NCI-H187 (cell line): ENCODE measurements at places on chromosomes 6 and 20.

- no peak for DNase-seq
These were observed 137.7 kb upstream of the DEFB112 start for GRCh38 chr6:50187351-50187921.

DNA sequence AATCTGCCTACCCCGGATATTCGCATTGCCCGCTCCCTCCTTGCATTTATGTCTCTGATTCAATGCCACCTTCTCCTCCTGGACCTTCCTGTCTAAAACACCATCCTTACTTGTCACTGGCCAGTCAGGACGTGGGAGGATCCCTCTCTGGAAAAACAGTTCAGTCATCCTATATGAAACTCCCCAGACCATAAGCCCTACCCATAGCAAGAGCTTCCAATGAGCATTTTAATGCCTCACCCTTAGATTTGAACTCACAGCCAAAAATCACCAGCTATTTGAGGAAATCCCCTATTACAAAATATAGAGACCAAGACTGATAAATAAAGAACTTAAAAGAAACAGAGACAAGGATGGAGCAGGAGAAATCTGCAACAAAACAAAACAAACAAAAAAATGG, 86.4 kb downstream of the SHLD1 start:
- DNase-seq = no peak

DNA sequence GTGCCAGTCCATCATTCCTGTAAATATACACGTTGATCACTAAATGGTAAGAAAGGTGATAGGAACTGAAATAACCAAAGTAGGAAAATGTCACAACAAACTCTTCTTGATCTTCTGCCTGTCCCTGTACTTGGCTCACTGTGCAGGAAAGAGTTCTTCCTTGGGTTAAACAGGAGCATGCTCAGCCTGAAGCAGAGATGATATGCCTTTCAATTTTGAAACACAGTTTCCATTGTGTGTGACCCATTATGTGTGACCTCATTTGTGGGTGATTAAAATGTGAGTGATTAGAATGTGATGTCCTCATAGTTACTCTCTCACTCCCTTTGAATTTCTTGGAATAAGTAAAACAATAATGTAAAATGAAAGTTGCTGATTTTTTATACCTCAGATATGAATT, 427.2 kb upstream of the AGPAT4 start:
- DNase-seq = no peak

- DNase-seq = no peak
These were observed 2.6 kb upstream of the CENPW start for GRCh38 chr6:126337323-126337722.

- no peak for DNase-seq
These were observed 15.9 kb downstream of the PTPRA start for GRCh38 chr20:2889209-2889608.

- DNase-seq = no peak
These were observed 15.9 kb downstream of the KIF25 start for GRCh38 chr6:168013250-168013915.

GRCh38 chr6:108423982-108424705, 129.3 kb downstream of the AFG1L start:
- DNase-seq = no peak

DNA sequence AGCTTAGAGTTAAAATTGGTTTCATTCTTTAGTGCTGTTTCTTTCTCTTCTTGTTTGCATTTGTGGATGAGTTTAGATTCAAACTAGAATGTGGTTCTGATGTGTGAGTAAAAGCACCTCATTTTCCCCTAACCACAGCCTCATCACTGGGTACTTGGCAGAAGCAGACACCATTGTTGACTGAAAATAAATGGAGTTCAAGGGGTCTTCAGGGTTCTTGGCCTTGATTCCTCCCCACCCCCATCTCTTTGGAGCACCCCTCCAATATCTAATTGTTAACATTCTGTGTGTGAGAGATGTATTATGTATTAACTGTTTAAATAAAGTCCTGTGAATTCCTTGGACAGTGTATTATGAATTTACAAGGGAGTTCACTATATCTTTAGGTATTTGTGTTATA, 59.6 kb downstream of the JARID2 start:
- no peak for DNase-seq

GRCh38 chr20:3924304-3925112, 35.3 kb downstream of the PANK2 start:
- no peak for DNase-seq

- DNase-seq = no peak
These were observed 17.8 kb downstream of the FOXQ1 start for GRCh38 chr6:1329708-1330107.

DNA sequence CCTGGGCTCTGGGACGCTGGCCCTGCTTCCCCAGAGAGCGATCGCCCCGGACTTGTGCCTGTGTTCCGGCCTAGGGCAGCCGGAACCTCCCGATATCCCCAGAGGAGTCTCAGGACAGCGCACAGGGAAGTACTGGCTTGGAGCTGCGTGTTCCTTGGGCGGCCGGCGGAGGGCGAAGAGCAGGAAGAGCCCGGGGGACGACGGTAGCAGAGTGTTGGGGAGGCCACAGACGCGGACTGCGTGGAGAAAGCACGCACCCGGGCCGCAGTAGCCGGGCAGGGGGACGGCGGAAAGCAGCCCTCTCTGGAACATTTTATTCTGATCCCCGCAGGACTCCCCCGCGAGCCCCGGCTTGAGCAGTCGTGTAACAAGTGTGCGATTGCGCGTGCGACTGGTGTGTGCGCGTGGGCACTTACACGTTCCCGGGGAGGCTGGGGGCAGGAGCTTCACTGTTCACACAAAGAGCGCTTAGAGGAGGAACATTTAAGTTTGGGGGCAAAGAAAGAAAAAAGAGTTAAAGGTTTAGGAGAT, 36.1 kb downstream of the NCR2 start:
- DNase-seq = no peak

DNA sequence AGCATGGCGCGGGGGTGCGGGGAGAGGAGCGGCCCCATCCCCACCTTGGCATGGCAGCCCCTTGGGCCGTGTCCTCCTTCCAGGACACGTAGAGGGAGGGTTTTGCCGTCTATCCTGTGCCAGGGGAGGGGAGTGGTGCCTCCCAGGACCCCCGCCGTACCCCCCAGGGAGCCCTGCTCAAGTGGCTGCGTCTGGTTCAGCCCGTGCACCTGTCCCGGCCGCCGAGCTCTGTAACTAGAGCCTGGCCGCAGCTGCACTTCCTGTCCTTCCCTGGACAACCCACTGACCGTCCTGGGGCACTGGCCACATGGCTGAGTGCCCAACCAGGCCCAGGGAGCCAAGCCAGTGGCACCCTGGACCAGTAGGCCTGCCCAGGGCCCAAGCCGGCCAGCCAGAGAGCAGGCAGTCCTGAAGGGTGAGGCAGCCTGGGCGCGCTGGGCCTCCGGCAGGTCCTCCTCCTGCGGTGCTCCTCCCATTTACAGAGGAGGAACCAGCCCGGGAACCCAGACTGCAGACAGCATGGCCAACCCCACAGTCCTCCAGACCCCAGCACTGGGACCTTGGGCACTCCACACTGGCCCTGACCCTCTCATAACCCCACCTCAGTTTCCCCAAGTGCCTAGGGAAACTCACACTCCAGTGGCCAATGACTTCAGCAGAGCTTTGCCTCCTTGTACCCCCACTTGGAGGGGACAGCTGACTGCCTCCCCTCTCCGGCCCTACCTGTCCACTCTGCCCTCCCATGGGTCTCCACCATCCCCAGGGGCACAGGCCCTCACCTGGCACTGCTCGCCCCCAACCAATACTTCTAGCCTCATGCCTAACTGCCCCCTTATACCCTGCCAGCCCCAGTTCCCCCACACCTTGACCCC, 8.7 kb downstream of the LAMA5 start:
- DNase-seq = no peak

- DNase-seq = no peak
These were observed 3.5 kb downstream of the PIGT start for GRCh38 chr20:45419188-45420091.

- DNase-seq = no peak
These were observed 26.8 kb downstream of the HDDC2 start for GRCh38 chr6:125274935-125275334.

DNA sequence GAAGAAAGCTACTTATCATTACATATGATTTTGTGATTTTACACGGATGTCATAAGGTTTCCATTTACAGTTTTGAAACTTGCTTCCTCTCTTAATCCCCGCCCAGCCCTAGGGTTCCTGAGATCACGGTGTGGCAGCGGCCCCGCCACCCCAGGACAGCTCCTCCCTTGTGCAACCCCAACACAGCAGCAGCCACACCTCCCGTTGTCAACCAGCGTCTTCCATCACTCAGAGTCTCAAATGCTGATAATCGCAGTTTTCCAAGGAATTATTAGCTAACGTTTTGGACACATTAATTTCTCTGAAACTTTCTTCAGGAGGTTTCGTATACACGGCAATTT, 204.8 kb downstream of the THBS2 start:
- DNase-seq = no peak

DNA sequence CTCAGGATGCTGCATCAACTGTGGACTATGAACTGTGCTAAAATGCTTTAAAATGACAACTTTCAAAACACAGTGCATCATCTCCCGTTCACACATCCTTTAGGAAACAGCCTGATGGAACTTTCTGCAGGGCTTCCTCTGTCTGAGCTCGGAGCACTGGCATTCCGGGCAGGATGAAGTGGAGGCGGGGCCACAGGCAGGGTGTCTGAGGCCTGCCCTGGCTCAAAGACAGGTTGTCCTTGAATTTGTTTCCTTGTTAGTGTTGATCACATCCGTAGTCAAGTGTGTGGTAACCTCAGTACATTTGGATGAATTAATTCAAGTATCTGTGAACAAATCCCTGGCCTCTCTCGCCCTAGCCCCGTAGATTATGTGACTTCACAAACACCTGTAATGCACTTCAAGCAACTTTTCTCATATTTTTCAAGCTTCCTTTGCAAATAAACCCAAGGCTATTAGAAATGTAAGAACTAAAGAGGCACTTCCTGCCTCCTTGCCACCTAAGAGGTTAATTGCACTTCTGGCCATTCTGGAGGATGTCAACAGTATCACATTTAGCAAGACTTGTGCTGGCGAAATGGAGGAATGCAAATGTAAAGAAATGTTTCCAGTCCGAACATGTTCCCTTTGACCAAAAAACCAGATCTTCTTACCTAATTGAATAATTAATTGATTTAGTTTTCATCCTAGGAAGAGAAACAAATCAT, 3.1 kb downstream of the CD93 start:
- no peak for DNase-seq

DNA sequence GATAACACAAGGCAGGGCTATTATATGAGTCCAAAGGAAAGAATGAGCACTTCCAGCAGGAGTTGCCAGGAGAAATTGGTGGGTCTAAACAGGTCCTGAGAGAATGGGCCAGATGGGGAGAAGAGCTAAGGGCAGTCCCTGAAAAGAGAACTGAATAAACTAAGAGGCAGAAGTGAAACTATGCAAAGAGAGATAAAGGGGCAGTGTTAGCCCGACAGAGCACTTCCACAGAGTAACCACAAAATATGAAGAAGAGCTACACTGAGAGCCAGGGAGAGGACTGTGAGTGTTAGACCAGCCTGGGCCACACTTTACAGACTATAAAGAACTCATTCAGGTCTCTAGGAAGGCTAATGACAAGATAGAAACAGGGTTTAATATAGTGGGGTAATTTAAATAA, 43.8 kb downstream of the RALGAPA2 start:
- no peak for DNase-seq

DNA sequence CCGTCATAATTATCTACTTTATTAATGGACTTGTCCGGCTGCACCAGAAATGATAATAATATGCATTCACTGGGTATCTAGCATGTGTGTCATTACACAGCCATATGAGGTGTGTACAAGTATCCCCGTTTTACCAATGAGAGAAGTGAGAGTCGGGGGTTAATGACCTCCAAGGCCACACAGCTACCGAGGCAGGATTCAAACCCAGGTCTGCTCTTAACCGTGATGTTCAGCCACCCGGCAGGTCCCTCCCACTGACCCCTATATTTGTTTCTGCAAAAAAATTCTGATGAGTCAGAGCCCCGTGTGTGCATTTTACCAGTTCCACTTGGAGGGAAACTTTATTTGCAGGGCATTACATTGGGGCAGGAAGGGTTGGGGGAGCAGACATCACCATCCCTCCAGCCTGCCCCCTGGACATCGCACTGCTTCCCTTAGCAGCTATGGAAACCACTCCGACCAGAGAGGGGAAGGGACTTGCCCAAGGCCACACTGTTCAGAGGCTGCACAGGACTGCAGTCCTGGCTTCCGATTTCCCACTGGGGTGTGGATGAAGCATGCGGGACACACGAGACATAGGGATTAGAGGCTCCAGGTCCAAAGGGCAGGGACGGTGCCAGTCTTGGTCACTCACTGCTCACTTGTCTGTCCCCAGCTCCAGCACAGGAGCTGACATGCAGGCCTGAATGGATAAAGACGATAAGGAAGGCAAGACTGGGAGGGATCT, 10.1 kb upstream of the SRC start:
- DNase-seq = no peak

DNA sequence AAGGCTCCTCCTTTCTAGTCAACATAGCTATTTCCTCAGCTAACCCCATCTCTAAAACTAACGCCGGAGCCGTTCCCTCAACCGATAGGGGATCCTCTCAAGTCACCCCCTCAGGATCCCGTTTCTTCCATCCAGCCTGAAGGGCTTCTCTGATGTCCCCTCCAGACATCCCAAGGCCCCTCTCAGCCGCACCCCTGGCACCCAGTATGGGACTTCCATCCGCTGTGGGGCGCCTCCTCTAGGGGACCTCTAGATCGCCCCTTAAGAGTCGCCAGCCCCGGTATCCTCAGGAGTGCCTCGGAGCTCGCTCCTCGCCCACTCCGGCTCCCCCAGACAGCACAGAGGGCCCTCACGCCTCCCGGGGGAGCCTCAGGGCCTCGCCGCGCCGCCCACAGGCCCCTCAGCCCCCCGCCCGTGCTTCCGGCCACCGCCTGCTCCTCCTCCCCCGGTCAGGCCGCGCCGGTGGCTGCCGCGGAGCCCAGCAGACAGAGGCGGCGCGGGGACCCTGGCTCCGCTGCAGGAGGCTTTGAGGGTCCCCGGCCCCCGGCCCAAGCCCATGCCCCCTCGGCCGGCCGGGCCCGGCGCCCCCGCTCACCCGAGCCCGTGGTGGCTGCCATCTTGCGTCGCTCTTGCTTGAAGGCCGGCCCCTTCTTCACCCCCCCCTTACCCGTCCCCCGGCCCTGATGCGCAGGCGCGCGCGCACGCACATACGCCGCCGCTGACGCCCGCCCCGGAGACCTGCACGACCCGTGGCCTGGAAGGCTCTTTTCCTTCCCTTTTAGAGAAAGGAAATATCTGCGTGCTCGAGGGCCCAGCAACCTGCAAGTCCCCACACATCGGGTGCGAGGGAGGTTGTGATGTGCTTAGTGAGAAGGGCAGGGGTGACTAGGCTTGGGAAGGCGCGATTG, at the start of gene UBE2V1:
Gene UBE2V1, minus strand, starts transcription at position 639 of the 908 bp plus-strand sequence. Its CDS starts 22 bp downstream, at position 617.
- peak; percentile 85 for DNase-seq

DNA sequence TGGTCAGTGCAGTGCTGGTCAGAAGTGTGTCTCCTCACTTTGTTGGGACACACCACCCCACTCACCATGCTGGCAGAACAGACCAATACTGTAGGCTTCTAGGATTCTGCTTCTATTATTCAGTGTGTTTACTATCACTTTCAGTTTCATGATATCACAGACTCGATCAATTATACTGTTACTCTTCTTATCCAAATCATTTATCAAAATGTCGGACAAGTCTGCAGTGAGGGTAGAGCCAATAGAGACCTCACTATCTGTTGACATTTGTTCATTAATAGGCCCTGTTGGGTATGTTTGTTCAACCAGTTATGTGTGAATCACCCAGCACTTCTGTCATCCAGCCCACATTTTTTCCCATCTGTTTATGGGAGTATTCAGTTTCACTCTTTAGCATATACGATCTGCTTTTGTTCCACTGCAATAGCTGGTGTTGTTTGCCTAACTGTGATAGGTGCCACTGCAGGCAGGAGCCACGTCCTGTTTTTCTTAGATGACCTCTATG, 140.1 kb downstream of the NRN1 start:
- no peak for DNase-seq

GRCh38 chr20:34922654-34923381, 32.8 kb downstream of the GSS start:
- no peak for DNase-seq
